CD4-positive, alpha-beta T cell treated with Interleukin-2 at 100 ng/mL for 4 hours (primary cell): ENCODE measurements at places on chromosomes 2 and 18.

- DNase-seq, result no peak
Measured at GRCh38 chr18:48419277-48420022, 10.3 kb upstream of the ZBTB7C start.

- no peak for DNase-seq
Measured at GRCh38 chr18:41343808-41344207, 611.2 kb upstream of the PIK3C3 start.

DNA sequence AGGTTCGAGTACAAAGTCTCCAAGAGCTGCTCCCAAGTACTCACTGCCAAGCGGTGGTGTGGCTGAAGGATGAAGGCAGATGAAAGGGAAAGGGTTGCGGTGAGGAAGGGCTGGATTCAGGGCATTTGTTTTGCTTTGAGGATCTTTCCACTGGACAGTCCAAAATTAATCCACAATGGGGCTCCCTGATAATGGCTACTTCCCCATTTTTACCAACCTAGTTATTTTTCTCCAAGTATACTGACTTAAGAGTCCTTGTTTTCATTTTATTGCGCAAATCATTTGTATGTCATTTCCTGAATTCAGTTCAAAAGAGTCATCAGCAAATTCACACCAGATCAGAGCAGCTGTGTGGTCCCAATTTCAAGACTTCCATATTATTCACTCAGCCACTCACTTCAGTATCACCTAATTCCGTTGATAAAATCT, 464 bp upstream of the SESTD1 start:
- DNase-seq, result no peak

GRCh38 chr2:227687189-227687588, 20.6 kb downstream of the SCYGR5 start:
- no peak for DNase-seq

GRCh38 chr2:27203741-27204140, 8.1 kb upstream of the ATRAID start:
- DNase-seq, result no peak

DNA sequence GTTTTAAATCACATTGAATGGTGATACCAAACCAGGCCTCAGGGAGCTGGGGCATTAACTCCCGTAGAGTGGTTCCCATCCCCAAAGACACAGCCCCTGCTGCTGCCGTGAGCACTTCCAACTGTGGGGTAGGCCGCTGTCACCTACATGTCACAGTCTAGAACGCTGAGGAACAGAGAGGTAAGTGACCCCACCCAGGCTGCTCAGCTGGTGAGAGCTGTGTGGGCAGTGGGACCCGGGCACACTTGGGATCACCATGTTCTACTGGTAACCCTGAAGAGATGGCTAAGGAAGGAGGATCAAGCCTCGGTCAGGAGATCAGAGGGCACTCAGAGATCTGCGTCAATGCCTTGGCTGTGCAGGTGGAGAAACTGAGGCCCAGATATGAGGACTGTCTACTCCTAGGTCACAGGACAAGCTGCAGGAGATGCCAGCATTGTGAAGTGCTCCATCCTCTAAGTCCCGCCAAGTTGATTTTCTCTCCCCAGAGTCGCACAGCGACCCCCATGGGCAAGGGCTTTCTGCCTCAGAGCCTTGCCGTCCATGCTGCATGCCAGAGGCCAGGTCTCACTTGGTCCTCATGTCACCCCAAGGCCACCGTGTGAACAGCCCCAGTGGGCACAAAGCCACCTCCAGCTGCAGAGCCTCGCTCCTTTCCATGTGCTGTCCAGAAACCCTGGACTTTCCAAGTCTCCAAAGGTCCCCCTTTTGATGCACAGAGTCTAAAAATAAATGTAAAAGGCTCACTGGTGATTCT, 144.2 kb upstream of the OTOS start:
- no peak for DNase-seq
